Right atrium auricular region (tissue), 2 donors: ENCODE measurements at places on chromosomes 2 and 18. TPM values are rescaled to one million over a fixed set of nuclear protein-coding genes. Genes with fewer than 3 reads are reported as not detected.

MYO7B gene
- 0.52 TPM for total RNA-seq

PDCD1 gene
- total RNA-seq = 17.5 TPM

LIMS3 gene
- total RNA-seq = 4.6 TPM

DNA sequence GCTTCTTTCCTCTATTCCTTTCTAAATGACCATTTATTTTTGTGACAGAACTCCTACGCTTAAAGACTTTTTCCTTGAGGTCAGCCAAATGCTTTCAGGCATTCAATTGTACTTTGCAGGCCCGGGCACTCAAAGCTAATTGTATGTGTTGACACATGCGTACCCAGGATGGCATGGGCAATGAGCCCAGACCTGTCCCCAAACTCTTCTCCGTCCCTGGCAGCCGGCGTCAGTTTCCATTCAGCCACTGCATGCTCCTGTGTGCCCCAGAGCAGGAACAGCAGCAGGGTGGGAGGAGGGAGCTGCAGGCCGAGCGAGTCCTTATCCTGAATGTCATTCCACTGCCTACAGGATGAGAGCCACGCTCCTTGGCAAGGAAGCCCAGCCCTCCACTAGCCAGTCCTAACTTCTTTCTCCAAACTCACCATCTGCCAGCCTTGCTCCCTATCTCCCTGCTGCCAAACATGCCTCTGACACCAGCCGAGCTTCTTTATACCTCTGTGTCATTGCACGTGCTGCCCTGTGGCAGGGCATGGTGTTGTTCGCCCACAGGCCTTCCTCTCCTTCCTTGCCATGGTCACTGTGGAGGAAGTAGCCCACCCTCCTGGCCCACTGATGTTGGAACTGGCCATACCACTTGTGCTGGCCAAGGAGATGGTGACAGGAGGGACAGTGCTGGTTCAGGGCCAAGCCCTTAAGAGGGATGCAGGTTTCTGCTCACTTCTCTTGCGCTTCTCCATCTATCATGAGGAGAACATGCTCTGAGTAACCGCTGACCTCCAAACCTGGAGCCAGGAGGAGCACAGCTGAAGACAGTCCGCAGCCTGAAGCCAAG lies 116.9 kb upstream of the FHL2 start:
- peak; percentile 68 for DNase-seq

DNA sequence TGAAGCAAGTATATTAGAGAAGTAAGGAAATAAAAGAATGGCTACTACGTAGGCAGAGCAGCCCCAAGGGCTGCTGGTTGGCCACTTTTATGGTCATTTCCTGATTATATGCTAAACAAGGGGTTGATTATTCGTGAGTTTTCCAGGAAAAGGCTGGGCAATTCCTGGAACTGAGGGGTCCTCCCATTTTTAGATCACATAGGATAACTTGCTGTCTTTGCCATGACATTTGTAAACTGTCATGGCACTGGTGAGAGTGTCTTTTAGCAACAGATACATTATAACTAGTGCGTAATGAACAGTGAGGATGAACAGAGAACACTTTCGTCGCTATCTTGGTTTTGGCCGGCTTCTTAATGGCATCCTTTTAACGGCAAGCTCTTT lies 2.6 kb upstream of the UBE2F start:
- no peak for DNase-seq
